SK-N-SH treated with all-trans-retinoic acid at 6 μM for 48 hours (cell line): ENCODE measurements at places on chromosomes 13 and 19.

GRCh38 chr19:53132141-53132991 lies at the start of gene ZNF415:
ZNF415 (minus strand) TSS chr19:53132910; CDS start chr19:53122676, 10,234 bp downstream.
- ATAC-seq = peak; percentile 88

DNA sequence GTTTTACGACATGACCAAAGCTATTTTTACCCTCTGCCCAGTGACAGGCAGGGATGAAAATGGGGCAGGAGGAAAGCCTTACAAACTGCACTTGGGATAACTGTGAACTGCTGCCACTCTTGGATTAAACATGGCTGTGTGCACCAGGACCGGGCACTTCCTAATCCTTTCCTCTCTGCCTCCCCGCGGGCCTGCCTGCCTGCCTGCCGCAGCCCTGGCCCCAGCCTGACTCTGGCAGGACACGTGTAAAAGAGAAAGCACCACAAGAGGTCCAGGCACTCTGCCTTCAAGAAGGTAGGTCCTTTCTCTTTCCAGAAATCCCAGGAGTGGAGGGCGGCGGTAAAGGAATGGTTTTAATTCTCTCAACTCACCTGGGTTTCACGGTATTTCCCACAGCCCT lies 4.8 kb downstream of the TSHZ3 start:
- ATAC-seq = no peak

- no peak for ATAC-seq
Observed at GRCh38 chr13:43684963-43685725, 101.6 kb downstream of the ENOX1 start.

DNA sequence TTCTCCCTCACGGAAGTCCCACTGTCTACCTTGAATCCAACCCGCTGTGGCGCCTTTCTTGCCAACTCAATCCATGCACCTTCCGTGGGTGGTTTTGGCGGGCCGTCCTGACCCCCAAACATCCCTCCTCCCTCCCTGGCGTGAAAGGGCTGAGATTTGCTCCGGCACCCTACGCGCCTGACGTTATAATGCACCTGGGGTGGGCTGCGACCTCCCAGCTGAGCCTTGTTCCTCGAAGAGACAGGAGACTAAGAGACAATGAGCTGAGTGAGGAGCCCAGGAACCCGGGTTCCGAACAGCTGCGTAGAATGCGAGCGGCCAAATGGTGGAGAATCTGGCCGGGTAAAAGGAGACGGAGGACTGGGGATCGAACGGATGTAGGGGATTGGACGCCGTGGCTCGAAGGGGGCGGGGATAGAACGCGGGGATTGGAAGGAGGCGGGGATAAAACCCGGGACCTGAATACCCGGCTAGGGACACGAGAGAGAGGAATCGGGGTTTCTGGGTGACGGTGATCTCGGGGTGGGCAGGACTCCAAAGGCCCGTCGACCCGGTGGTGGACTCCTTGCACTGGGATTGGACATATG lies at the start of gene CPT1C:
Gene CPT1C, plus strand, starts transcription at position 461 of the 587 bp plus-strand sequence. CDS start 1,137 bp downstream, outside the sequence.
- peak; percentile 87 for ATAC-seq

DNA sequence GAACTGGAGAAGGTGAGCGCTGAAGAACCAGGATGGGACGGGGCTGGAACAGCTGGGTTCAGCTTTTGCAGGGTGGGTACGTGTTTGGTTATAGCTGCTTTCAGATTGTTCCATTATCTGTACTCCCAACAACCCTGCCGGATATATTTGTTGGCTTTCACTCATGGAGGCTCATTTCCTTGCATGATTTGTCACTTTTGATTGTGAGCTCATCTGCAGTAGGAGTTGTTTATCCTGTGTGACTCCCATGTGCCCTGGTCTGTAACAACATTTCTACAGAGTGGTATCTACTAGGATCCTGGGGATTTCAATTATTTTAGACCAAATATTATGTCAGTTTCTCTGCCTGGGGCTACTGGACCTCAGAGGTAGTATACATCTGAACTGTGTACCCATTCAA lies 5.4 kb downstream of the ARL11 start:
- ATAC-seq = no peak

DNA sequence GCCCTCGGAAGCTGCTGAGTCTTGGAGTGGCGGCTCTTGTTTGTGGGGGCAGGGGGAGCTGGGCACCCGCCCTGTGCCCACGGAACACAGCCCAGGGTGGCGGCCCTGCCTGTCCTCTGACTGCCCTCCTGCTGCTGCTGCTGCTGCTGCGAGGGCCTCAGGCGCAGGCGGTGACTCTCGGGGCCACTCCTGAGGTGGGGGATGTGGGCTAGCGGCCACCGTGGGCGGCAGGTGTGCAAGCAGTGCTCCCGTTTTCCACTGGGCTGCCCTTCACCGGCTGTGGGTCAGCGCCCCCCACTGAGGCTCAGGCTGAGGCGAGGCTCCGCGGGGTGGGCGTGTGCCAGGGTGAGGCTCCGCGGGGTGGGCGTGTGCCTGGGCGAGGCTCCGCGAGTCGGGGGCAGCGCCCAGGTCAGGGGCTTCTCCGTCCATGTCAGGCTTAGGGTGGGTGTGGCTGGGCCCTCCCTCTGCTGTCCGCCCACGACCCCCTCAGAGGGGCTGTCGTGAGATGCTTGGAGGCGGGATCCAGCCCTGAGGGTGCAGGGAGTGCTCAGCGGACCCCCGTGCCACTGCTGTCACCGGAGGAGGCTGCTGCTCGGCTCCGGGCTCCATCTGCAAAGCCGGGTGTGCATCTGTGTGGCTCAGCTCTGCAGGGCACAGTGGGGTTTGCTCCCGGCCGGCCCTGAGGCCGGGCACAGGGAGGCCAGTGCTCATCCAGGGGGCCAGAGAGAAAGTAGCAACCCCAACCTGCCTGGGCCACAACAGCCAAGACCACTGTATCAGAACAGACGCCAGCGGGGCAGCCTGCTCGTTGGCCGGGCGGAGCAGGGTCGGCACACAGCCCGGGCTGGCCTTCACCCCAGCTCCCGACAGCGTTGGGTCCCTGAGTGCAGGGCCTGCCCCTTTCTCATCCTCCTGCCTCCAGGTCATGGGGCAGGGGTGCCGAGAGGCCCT lies 14.5 kb downstream of the CSNK1G2 start:
- ATAC-seq = no peak

GRCh38 chr19:54478677-54479266 lies 5.7 kb upstream of the CDC42EP5 start:
- peak; percentile 62 for ATAC-seq

DNA sequence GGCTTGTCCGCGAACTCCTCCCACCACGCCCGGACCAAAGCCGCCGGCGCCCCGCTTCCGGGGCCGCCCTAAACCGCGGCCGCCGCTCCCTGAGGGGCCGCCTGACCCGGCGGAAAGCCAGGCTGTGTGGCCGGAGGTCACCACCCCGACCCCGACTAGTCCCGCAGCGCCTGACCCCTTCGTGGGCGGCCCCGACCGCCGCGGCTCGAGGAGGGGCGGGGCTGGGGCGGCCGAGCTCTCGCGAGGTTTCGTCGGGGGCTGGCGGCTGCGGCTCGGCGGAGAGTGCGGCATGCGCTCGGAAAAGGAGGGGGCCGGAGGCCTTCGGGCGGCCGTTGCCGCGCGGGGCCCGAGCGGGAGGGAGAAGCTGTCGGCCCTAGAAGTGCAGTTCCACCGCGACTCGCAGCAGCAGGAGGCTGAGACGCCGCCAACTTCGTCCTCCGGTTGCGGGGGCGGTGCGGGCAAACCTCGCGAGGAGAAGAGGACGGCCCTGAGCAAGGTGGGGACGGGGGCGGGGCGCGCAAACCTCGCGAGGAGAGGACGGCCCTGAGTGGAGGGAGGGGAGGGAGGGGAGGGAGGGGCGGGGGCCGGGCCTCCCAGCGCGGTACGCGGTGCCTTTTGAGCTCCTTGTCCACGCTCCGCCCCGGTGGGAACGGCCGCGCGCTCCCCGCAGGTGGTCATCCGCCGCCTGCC lies at the start of gene UPF3A:
Gene UPF3A, plus strand, starts transcription at position 251 of the 690 bp plus-strand sequence. Its CDS starts 39 bp downstream, at position 290.
- ATAC-seq = peak; percentile 86

GRCh38 chr19:48421548-48421947 lies 24.2 kb upstream of the GRWD1 start:
- no peak for ATAC-seq

- no peak for ATAC-seq
Observed at GRCh38 chr19:5792224-5792623, 1.3 kb upstream of the DUS3L start.
